ENCODE measurements at places on chromosomes 2 and 18. TPM values are rescaled to one million over a fixed set of nuclear protein-coding genes. Genes with fewer than 3 reads are reported as not detected.

Gene HOXD11
- total RNA-seq = not detected

Gene ITGB6
- not detected for total RNA-seq

Gene ST6GAL2
- total RNA-seq = 55.5 TPM

Gene TFPI
- total RNA-seq = 85.6 TPM

Gene REEP1
- total RNA-seq = 6.4 TPM

Gene CCDC102B
- 3.3 TPM for total RNA-seq

Gene STAT4
- total RNA-seq = 0.85 TPM

Gene INPP5D
- total RNA-seq = 21.7 TPM

Gene KCNG3
- total RNA-seq = not detected

Gene TRIM43
- not detected for total RNA-seq

Gene SP9
- total RNA-seq = not detected

Gene FEV
- total RNA-seq = not detected

Gene CENPA
- total RNA-seq = not detected
